ENCODE measurements at places on chromosomes 7 and 10. TPM values are rescaled to one million over a fixed set of nuclear protein-coding genes. Genes with fewer than 3 reads are reported as not detected.

GRCh38 chr7:156309016-156309620 lies 331.5 kb upstream of the RNF32 start:
- DNase-seq = no peak

DNA sequence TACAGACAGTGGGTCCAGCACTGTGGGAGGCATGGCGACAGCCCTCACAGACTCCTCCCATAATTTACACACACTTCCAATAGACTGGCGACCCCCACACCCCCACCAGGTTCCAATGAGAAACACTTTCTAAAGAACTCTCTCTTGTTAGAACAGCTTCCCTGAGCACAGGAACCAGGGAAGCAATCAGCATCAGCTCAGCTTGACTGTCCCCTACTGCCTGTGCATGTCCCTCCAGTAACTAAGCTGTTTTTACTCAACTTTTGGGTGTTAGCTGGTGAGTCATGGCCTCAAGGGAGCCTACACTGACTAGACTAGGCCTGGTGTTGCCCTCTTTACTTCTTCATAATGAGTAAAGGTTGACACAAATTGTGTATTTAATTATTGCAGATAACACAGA lies 32.6 kb upstream of the HERPUD2 start:
- no peak for DNase-seq

DNA sequence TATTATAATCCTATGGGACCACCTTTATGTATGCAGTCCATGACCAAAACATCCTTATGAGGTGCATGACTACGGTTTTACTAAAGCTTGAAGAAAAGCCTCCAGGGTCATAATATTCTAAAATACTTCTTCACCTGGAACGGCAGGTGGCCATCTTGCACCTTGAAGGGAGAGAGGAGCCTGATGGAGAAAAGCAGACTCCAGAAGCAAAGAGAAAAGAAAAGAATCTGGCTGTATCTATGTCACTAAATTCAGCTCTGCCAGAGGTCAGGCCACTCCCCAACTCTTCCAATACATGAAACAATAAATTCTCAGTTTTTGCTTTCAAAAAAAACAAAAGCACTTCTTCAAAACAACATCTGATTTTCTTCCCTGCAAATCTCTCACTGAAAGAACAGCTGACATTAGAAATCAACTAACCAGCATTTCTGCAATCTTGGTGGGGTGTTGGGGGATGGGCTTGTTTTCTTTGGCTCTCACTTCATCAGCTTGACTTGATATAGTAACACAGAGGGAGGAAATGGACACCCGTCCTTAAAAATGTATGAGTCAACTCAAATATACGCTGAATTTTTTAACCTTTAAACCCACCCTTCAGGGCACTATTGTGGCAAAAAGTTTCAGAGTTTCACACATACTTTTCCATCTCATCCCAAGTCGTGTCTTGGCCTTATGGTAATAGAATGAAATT lies 21.7 kb downstream of the HIBADH start:
- DNase-seq = no peak

- no peak for DNase-seq
Observed at GRCh38 chr7:78429878-78430277, 631.3 kb downstream of the PHTF2 start.

Gene MYO1G
- 36.3 TPM for total RNA-seq

DNA sequence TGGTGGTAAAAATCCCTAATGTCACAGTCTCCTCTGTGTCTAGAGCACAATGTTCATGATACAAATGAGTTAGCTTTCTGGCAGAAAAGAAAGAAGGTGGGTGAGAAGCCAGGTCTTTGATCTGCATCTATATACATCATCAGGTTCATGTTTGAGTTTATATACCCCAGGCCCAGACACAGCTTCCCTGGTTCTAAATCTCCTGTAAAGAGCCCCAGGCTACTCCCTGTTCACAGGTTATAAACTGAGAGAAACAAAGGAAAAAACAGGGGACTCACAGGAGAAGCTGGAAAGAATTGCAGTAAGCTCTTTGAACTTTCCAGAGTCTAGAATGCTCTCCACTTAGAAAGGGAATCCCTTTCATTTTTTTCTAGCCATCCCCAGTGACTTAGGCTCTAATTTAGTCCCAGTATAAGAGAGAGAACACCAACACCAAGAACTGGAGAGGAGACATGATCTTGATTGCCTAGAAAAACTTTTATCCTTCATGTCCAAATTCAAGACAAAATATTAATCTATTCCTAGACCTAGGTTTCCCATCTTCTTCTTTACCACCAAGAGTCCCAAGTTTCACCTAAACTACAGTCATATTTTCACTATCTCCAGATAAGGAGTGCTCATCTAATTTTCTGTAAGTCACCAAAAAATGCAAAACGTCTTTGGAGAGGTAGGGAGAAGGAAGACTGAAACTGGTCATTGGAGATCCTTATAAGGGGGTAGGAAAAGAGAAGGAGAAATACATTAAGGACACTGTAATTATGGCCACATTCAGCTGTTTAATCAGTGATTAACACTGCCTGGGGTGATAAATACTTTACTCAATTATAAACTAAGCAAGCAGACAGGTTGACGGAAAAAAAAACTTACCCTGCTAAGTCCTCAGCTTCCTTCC lies 469 bp downstream of the MSS51 start:
- DNase-seq = no peak

DNA sequence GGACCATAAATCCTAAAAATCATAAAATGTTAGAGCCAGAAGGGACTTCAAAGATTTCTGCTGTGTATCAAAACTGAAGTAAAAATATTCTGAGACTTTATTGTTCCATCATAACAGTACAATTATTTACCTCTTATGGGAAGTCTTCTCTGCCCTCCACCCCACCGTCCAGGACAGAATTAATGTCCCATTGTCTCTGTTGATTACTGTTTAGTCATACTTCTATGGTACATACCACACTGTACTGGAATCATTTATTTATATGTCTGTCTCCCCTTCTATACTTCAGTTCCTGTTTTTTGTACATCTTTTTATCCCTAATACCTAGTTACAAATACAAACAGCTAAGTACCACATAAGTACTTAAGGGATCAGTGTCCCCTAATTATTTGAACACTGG lies 91.4 kb upstream of the CAPZA2 start:
- no peak for DNase-seq

- DNase-seq = no peak
Observed at GRCh38 chr7:128039544-128039953, 8.3 kb upstream of the LRRC4 start.

Gene PAXIP1
- 9.5 TPM for total RNA-seq

Gene SMNDC1
- 31.5 TPM for total RNA-seq

Gene ZNF736
- total RNA-seq = 15.1 TPM

DNA sequence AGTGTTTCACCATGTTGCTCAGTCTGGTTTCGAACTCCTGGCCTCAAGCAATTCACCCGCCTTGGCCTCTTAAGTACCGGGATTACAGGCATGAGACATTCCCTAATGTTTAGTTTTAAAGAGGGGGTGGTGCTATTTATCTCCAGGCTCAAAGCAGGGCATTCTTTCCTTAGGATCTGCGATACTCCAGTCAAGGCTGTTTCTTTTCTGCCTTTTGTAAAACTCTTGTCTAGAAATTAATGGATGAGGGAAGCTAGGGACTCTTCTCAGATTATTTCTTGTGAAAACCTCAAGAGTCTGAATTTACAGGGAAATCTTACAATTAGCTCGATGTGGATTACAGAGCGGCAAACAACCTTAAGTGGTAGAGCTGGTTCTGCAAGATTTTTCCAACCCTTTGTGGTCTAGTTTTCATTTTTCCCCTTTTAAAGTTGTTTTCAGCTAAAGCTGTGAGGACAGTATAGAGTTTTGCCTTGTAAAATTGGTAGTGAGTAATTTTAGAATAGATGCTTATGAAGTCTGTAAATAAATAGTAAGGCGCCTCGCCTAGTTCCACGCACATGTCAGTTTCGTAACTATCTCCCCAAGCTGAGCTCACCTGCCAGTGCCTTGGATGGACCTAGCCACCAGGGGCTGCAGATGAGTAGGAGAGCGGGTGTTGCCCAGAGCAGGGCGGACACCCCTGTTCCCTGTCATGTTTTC lies 53.1 kb downstream of the CUX1 start:
- DNase-seq = no peak

GRCh38 chr7:11776039-11776438 lies 56.0 kb downstream of the THSD7A start:
- no peak for DNase-seq

DNA sequence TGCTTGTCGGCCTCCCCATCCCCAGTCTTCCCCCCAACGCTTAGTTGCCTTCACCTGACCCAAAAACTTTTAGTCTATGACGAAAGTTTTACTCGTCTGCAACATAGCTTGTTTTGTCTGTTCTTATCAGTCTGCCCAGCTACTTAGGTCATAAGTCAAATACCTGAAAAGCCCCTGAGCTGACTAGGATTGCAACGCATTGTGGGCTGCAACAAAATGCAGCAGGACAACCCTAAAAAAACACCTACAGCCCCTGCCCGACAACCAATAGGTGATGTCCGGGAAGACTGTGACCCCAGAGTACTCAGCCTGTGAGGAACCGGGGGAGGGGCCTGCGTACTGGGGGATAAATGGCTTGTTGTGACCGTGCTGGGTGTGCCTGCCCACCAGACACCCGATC lies 19.3 kb upstream of the GPER1 start:
- DNase-seq = no peak

Gene FAM237B
- not detected for total RNA-seq

Gene VSTM4
- total RNA-seq = 18.7 TPM

Gene AS3MT
- 1.9 TPM for total RNA-seq

DNA sequence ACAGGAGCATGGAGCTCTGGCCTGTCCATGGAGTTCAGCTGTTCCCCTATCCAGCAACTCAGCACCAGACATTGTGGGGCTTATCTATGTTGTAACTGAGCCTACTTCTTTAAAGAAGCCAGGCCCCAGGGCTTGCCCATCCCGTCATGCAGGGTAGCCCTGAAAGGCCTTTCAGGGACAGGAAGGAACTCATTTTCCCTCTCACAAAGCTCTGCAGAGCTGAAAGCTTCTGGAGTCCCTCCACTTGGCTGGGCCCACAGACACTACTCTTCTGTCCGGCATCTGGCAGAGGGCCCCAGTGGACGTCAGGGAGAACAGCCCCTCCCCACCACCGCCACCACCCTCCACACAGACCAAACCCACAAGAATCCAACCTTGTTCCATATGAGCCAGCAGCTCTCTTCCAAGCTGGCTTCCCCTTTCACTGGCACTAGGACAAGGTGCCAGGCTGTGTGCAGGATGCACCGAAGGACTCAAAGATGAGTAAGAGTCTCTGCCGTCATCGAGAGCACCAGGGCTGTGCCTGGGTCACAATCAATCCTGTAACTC lies 33.1 kb downstream of the DENND2A start:
- peak; percentile 54 for DNase-seq

Gene SCART1
- 2.4 TPM for total RNA-seq

DNA sequence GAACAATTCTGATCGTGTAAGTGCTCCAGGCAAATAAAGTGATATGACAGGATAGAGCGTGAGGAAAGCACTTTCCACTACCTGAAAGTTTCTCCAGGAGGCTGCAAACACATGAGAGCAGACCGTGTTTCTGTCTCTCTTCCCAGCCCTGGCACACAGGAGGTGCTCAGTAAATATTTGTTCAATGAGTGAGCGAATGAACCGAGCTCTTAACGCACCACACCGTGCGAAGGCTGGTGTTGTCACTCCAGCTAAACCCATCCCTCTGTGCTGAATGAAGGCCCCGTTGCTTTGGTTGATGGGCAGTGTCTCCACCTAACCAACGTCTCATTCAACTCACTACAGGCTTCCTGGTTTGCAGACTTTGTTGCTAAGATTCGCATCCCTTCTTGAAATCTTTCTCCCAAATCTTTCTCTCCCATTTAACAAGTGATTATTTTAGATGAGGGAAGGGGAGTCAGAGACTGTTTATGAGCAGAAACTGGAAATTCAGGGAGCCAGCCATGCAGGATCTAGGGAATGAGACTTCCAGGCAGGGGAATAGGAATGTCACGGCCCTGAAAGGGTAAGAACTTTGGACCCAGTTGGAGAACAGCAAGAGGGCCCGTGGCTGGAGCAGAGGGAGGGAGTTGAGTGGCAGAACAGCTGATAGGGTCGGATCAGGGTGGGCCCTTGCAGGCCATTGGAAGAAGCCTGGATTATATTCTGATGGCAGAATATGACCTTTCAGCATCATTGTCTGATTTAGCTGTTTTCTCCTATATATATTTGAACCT lies 282.6 kb downstream of the CAMK1D start:
- DNase-seq = no peak

Gene AKR1C3
- total RNA-seq = 84.4 TPM

Gene SFTPA1
- total RNA-seq = 10,352 TPM

DNA sequence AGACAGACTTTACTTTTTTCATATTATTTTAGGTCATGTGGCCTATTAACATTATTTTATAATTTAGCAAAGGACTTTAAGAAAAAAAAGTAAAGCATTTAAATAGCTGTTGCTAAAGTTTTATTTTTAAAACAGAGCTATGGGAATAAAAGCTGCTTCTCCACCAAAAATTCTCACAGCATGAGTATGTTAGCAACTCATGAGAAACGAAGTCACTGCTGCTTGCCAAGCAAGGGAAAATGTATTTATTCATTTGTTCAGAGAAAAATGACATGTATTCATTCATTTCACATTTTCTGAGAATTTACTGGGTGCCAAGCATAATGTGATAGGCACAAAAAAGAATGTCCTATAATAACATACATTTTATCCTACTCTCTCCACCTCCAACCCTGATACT lies 5.1 kb downstream of the LRRC72 start:
- no peak for DNase-seq

DNA sequence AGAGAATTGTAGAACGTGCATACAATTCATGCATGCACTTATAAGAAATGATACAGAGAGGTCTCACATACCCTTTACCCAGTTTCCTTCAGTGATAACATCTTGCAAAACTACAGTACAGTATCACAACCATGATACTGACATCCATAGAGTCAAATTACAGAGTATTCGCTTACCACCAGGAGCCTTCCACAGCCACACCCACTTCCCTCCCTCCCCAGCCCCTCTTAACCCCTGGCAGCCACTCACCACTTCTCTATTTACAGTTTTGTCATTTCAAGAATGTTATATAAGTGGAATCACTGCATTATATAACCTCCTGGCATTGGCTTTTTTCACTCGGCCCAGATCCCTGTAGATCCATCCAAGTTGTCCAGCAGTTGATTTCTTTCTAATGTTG lies 143.8 kb downstream of the ZNF248 start:
- DNase-seq = no peak

Gene PAX4
- not detected for total RNA-seq

DNA sequence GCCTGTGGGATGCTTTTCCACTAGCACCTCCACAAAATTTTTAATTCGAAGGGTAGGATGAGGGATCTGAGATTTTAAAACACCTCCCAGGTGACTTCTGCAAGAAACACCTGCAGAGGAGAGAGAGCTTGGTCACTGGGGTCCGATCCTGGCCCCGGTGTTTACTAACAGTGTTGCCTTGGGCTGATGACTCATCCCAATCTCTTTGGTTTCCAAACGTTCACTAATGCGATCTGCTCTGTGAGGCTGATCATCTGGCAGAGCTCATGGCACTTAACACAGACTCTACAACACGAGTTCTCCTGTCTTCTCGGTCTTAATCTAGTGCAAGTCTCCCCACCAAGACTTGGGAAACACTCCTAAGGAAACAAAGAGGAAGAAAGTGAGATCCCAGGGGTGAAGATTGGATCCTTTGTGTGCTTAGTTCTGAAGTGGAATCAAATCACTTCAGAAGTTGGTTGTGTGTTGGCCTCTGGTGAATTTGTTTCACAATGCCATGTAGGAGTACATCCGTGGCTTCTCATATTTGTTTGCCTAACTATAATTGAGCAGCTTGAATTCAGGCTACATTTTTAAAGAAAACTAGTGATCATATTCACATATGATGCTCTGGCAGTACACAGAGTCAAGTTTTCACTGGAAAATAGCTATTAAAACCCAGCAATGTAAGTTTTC lies 407.9 kb downstream of the NRG3 start:
- no peak for DNase-seq

Gene FOXP2
- total RNA-seq = 10.1 TPM

- no peak for DNase-seq
Observed at GRCh38 chr7:7569081-7569527, 2.4 kb downstream of the MIOS start.

Measured in lower lobe of right lung (tissue), 2 donors.